ENCODE measurements at places on chromosomes 5 and 9.
A peak's percentile ranks its signal among the peaks of the same experiment; 100 is the strongest.

- DNase-seq: no peak
Measured at GRCh38 chr5:149387081-149387631, 8.1 kb upstream of the IL17B start.

DNA sequence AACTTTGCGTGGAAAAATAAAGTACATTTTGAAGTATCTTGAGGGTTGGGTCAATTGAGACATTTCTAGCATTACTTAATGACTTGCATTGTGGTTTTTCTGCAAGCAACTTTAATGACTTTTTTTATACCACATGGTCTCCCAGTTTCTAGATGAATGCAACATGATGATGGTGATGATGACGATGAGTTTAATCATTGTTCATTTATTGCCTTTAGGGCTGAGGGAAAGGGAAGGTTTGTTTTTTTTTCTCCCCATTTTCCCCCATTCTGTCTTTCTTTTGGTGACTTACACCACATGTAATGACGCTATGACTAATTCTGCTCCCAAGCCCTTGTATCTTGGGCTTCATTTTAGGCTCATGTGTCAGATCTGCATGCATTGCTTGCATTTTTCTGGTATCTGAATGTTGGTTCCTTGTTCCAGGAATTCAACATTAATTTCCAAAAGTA is 57.7 kb upstream of the NXNL2 start:
- DNase-seq: no peak

GRCh38 chr9:38213631-38214299 is 144.7 kb upstream of the SHB start:
- no peak for DNase-seq

GRCh38 chr9:81119591-81119990 is 569.8 kb downstream of the TLE1 start:
- no peak for DNase-seq

DNA sequence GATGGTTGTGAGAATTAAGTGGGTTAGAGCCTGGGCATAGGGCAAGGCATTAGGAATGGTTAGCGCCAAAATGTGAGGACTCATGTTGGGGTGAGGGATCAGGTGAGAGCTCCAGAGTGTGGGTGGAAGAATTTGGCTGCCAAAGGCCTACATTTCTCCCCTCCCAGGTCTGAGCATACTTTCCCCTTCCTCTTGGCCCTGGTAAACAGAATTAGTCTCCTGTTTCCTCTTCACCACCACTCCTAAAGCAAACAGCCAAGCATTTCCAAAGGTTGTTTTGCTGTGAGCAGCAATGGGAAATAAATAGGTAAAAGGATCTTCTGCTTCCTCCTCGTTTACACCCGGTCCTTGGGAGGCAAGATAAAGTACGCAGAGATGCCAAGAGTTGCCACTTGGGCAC is 132.5 kb downstream of the ZSWIM6 start:
- DNase-seq: no peak

DNA sequence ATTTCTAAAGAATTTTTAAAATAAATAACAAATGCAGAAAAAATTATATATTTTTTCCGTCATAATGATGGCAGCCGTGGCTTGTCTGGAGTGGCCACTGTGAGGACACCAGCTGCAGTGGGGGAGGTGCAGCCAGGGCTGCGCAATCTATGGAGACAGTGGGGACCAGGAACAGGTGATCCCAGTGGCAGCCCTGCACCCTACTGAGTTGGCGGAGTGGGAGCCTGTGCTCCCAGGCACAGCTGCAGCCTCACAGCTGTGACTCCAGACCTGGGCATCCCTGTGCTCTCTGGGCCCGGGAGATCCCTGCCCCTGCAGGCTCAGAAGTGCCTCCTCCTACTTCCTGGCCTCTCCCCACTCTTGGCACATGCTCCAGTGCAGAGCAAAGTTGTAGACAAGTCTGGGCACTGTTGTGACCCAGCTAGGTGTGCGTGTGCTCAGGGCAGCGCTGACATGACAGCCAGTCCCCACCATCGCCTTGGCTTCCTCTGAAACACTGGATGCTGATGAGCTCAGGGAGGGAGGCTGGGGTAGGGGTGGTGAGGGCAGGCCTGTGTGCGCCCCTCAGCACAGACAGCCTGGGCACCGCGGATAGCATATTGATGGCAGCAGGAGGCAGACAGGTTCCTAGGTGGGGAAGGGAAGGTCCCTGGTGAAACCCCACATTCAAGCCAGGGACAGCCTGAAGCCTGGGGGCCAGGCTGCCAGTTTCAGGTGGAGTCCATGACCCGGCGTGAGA is 96.0 kb upstream of the PRR16 start:
- DNase-seq: no peak

- DNase-seq: peak; percentile 84
Measured at GRCh38 chr9:4923580-4924544, 61.2 kb upstream of the JAK2 start.

GRCh38 chr5:54837981-54838380 is 147.4 kb downstream of the ESM1 start:
- DNase-seq: no peak

DNA sequence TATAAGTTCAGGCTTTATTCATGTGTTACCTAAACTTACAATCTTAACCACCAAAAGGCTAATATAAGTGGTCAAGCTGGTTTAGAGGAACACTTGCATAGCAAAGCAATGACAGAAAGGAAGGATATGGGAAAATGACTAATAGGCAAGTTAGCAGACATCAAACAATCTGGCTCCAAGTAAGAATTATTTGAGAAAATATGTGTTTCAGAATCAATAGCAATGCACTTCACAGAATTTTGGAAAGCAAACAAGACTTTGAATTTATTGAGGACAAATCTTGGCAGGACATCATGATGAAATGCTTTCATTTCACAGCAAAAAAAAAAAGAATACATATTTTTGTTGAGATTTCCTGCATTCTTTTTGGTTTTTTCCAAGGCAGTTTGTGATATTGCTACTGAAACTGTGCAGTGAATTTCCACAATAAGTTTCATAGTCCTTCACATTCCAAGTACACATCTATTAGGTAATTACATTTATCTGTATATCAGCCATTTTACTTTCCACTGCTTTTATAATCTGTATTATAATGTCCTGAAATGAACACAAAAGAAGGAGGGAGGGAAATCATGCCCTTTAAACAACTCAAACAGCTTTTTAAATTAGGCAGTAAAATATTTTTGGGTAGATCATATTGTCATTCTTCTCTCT is 417.9 kb downstream of the NR2F1-AS1 start:
- DNase-seq: no peak

GRCh38 chr5:134614450-134615085 is 18.1 kb downstream of the SAR1B start:
- no peak for DNase-seq

- no peak for DNase-seq
Measured at GRCh38 chr5:83686251-83686650, 34.4 kb downstream of the HAPLN1 start.

- DNase-seq: no peak
Measured at GRCh38 chr5:78779262-78779661, 130.7 kb upstream of the LHFPL2 start.

GRCh38 chr5:149605998-149606724 is 24.9 kb downstream of the ARHGEF37 start:
- DNase-seq: peak; percentile 96

Data from hematopoietic multipotent progenitor cell treated with erythropoietin and hydrocortisone succinate and interleukin-3 and kit ligand, for 4 days (in vitro differentiated cells).